ENCODE measurements at places on chromosomes 4 and X. TPM values are rescaled to one million over a fixed set of nuclear protein-coding genes. Genes with fewer than 3 reads are reported as not detected.
A peak's percentile ranks its signal among the peaks of the same experiment; 100 is the strongest.

The HGFAC gene
- 1.9 TPM for total RNA-seq

The OPRPN gene
- total RNA-seq, result not detected

The TMPRSS11D gene
- total RNA-seq, result not detected

- no peak for DNase-seq
Observed at GRCh38 chr4:14117575-14118238, 490.2 kb upstream of the BOD1L1 start.

GRCh38 chr4:87933337-87933736, 42.2 kb upstream of the SPP1 start:
- DNase-seq, result no peak

DNA sequence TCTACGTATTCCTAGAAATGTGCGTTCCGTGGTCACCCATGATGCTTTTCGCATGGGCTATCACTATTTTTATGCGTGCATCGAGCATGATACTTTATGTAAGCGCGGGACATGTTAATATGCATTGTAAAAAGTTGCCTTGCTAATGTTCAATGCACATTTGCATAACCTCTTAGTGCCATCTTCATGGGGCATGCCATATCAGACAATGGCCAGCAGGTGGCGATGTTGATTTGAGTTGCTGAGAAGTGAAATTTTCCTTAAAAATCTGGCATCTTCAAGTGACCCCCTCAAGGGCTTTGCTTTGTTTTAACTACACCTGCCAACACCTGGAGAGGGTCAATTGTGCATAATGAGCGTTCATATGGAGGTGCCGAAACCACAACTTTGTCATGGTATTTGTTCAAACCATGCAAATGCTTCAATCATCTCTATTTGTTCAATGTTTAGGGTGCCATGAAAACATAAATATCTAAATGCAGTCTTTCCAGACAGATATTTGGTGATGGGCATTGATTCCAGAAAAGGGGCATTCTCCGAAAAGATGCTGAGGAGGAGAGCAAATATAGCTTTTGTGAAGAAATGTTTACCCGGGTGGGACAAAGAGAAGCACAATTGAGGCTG, 833.9 kb upstream of the PRKX start:
- DNase-seq, result peak; percentile 31

GRCh38 chr4:90476586-90476985, 349.4 kb downstream of the CCSER1 start:
- no peak for DNase-seq

DNA sequence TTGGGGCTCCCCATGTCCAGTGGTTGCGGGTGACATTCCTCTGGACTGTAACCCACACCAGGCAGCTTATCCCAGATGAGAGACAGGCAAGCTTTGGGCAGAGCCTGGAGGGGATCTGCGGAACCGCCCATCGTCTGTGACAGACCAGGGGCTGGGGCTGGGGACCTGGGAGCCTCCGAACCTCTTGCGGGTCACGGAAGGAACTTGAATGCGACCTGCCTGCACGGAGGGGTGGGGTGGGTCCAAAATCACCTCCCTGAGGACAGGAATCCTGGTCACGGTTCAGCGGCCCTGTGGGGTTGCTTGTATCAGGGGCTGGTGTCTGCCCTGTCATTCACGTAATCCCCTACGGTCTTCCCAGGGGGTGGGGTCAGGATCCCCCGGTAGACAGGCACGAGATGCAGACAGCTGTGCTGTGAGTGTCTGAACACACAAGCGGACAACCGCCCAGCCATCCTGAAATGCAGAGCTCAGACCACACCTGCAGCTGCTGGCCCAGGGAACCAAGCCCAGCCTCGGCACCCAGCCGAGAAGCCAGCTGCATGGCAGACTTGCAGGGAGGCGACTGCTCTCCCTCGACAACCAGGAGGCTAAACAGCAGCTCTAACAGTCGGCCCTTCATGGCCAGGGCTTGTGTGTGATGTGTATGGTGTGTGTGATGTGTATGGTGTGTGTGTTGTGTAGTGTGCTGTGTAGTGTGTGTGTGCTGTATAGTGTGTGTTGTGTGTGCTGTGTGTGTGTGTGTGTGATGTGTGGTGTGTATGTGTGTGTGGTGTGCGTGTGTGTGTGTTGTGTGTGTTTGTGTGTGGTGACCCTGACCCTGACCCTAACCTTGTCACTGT, 105.9 kb upstream of the ADRA2C start:
- no peak for DNase-seq

GRCh38 chr4:8198906-8199593, at the start of gene SH3TC1:
Gene SH3TC1, plus strand, starts transcription at chr4:8199290. Its CDS starts 5,905 bp downstream, at chr4:8205195.
- peak; percentile 93 for DNase-seq

DNA sequence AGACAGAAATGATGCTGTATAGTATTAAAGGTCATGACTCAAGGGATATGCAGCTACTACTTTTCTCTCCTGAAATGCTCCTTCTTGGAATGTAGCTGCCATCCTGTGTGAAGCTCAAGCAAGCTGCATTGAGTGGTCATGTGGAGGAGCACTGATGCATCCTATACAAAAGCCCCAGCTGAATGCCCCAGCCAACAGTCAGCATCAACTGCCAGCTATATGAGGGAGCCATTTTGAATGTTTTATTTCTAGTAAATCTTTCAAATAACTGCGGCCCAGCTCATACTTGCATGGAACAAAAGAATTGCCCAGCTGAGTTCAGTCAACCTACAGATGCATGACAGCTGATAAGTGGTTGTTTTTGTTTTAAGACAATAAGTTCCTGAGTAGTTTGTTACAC, 165.0 kb upstream of the GEMIN8 start:
- no peak for DNase-seq

DNA sequence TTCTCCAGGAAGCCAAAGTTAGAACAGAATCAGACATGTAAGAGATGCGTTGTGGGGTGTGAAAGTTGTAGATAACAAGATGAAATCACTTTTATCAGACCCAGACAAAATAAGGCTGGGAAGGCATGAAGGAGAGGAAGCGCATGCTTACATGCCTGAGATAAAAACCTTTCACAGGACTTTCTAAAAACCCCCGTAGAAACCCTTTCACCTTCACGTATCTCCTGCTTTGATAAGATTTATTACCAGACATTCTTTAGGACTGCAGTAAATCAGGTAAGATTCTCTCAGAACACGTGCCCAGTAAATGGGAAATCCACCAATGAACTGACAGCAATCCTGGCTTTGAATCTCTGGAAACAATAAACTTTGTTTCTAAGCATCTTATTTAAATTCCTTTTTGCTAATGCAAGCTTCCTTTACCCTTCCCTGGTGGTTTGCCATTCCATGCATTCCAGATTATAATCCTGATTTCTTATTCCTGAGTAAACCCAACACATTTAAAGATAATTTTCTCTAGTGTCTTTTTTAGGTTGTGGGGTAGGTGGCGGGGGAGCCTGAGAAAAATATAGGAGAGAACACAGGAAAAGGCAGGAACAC, 254.6 kb upstream of the LDB2 start:
- DNase-seq, result no peak

DNA sequence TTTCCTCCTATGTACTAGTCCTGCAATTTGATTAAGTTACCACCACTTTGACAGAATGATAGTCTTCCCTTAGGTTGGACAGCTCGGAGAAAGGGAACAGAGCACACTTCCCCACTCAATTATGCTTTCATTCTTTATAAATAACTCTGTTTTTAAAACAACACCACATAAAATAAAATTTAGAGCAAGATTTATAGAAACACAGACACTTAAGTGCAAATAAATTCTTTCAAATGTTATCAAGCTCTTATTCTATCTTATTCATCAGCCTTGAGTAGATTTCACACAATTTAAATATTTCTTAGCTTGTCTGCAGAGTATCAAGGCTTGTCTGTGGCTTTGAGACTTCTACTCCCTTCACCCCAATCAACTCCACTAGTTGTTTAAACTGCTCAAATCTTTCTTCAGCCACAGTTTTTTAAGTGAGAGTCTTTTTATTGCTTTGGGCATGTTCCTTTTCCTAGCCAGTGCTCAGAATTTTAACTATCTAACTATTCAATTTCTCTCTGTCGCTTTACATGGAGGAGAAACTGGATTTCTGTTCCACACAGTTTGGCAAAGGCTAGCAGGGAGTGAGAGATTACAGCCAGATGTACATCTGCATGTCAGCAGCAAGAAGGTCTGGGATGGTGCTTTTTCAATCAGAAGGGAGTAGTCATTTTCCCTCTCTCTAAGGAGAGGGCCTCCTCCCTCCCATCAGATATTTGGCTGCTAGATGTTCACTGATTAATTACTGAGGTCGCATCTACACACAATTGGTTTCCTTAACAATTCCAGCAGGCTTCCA, 53.1 kb upstream of the PLAC1 start:
- DNase-seq, result no peak

Measured in Right ventricle myocardium superior (tissue), 1 donor.